ENCODE measurements at places on chromosomes 7 and 10.
A peak's percentile ranks its signal among the peaks of the same experiment; 100 is the strongest.

DNA sequence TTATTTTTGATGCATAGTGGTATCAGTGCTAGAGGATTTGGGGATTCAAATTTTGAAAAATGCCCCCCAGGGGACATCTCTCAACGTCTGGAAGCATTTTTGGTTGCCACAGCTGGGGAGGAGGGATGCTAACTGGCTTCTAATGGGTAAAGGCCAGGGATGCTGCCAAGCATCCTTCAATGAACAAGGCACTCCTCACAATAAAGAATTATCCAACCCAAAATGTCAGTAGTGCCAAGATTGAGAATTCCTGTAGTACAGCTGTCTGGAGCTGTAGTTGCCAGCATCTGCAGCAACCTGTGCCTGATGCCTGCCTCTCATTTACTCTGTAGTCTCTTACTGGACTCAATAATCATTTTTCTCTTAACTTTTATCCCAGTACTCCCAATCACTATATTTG is 53.5 kb downstream of the SEPTIN7 start:
- no peak for DNase-seq

DNA sequence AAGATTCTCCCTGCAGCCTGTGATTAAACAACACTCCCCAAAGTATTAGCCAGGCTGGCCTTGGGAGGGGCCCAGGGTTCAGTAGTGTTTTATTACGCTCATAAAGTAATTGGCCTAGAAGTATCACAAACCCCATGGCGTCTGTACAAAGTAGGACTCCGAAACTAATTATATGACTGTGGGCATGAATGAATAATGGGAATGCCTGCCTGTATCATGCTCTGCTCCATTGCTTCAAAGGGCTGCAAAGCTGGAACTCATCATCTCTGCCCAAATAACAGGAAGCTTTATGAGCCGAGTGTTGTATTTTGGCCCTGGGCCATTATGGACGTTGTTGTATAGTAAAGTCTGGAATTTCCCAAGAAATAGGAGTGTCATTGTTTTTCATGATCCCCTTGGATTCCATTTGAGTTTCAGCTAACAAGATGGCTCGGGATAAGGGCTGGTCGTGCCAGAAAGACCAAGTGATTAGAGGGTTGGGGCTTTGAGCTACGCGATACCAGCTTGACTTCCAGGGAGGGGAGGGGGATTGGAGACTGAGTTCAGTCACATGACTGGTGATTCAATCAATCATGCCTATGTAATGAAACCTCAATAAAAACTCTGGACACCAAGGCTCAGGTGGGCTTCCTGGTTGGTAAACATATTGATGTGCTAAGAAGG is 65.3 kb upstream of the NPTX2 start:
- no peak for DNase-seq

DNA sequence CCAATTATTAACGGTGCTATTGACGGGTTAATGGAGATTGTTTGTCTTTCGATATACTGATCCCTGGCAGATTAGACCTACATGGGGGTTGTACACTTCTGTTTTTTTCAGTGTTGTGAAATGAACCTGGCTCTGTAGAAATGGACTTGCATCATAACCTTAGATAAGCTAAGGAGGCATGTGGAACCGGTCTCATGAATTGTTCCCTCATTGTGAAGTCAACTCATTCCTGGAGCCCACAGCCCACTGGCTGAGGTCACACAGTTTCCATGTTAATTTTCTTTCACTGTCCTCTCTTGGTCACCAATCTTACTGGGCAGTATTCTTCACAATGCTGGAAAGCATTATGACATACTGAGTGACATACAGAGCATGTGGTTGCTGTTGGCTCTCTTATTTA is 202.8 kb downstream of the BMPER start:
- DNase-seq: no peak

GRCh38 chr7:142859829-142860228 is 5.0 kb downstream of the EPHB6 start:
- no peak for DNase-seq

- DNase-seq: no peak
Measured at GRCh38 chr7:4279216-4279615, 402.9 kb upstream of the FOXK1 start.

DNA sequence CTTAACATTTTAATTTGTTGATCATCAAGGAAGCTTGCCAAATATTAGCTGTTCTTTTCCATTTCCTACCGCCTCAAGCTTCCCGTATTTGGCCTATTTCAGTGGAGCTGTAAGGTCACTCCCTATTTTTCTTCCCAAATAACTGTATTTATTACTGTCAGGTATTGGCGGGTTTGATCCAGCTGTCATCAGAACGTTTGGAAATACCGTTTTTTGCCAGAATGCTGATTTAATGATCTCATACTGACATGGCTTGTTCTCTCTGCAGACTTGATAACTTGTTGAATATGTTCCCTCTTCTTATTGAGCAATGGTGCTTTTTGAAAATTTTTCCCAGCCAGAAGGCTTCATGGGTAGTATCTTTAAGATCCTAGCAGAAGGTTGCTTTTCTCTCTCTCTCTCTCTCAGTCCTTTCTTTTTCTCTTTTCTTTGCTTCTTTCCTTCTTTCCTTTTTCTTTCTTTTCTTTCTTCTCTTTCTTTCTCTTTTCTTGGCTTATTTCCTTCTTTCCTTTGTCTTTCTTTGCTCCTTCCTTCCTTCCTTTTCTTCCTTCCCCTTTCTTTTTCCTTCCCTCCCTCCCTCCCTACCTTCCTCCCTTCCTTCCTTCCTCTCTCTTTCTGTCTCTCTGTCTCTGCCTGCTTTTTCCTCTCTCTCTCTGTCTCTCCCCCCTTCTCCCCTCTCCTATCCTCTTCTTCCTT is 42.1 kb downstream of the CUX1 start:
- no peak for DNase-seq

DNA sequence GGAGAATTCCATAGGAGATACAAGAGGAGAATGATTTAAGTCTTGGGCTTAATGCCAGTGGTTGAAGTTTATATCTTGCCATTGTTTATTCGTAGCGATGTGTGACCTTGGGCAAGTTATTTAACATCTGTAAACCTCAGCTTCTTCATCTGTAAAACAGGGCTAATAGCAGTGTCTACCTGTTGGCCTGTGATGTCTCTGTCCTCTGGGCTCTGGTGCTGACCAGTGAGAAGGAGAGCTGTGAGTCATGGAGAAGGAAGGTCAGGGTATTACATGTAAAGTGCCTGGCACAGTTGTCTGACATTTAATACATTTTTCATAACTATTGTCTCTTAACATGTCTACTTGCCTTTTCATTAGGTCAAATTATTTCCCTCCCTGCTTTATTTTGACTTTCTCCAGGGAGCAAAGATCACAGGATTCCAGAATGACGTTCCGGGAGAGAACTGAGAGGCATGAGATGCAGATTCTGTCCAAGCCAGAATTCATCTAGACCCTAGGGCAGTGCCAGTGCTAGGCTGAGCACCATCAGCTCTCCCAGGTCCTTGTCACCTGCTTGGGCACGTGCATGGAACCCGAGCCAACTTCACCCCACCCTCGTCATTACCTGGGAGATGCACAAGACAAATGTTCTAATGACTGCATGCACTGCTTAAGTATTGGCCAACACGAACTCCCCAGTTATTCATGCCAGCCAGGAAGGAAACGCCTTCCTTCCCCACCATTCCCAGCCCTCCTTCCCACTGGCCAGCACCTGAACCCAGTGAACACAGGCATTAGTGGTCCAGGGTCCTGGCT is 187.9 kb downstream of the DPY19L1 start:
- no peak for DNase-seq

GRCh38 chr10:61097026-61097425 is 153.0 kb upstream of the RHOBTB1 start:
- no peak for DNase-seq

GRCh38 chr7:139667377-139667776 is 110.4 kb downstream of the HIPK2 start:
- no peak for DNase-seq

DNA sequence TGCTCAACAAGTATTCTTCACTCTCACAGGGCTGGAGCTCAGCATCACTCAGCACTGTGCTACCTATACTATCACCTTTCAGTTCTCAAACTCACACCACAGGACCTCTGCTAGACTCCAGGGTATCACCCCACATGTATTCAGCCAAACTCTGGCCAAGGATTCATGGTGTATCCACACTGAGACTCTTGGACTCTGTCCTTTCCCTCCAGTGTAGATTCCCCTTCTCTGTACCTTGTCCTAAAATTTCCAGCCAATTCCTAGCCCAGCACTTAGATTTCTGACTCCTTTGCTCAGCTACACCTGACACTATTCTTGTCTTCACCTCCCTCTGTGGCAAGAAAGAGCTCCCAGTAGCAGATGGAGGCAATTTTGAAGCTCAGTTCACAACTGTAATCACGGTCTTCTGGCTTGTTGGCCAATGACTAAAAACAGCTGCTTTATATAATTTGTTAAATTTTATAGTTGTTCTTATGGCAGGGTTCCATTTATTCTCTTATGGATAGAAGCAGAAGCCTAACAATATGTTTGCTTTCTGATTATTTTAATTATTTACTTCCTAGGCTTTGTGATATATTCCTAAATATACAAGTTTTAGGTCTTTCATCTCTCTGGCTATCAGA is 258.8 kb downstream of the THSD7A start:
- DNase-seq: no peak

- no peak for DNase-seq
Measured at GRCh38 chr10:78203915-78204818, 170.5 kb downstream of the RPS24 start.

GRCh38 chr10:82949816-82950575 is 1075.0 kb downstream of the NRG3 start:
- DNase-seq: no peak

DNA sequence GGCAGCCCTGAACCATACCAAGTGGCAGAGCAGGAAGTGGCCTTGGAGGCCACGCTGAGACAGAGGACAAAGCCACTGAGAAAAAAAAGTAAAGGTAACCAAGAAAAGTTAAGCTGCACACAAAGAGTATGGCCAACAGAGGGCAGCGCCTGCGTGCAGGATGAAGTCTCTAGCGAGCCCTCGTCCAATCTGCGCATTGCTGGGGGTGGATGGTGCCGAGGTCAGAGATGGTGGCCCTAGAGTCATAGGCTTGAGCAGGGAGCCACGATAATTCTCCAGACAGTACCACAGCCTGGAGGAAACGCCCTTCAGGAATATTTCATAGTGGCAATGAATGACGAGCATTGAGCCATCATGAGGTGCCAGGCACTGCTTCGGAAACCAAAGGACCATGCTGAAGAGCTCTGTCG is 9.7 kb downstream of the ATP6V0E2 start:
- no peak for DNase-seq

- DNase-seq: no peak
Measured at GRCh38 chr10:124657806-124658205, 86.4 kb downstream of the FAM53B start.

- DNase-seq: no peak
Measured at GRCh38 chr10:22669163-22669711, 45.1 kb downstream of the PIP4K2A start.

GRCh38 chr7:100221231-100221718 is 1.5 kb downstream of the PVRIG start:
- DNase-seq: peak; percentile 75

DNA sequence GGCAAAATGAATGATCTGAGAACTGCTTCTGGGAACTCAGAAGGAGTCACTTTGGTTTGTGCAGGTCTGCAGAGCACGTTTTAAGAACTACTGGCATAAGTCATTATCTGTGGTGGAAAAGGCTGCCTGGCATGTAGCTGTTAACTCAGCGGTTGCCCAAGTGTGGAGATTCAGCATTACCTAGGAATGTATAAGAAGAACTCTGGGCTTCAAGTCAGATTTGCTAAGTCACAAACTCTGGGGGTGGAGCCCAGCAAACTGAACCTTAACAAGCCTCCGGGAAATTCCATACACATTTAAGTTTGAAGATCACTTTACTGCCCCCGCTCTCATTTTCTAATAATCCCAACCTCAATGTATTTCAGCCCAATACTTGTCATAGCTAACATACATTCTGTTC is 31.1 kb downstream of the PLXDC2 start:
- no peak for DNase-seq

- DNase-seq: no peak
Measured at GRCh38 chr10:46298477-46299285, 11.9 kb downstream of the ANTXRL start.

DNA sequence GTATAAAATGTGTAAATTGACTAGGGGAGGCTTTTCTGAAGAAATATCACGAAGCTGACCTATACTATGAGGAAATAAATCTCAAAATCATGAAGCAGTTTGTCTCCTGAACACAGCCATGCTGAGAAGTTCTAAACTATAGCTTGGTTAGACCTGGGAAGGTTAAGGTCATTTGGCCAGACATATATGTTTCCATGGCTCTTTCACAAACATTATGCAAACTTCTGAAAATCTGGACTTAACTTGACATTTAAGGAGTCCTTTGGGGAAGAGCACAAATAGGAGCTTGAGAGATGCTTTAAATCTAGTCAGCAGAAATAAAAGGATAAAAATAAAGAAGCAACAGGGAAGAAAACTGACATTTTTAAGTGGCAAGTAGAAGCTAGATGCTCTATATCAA is 115.9 kb upstream of the MEOX2 start:
- no peak for DNase-seq

- no peak for DNase-seq
Measured at GRCh38 chr10:113958631-113959382, 84.9 kb upstream of the ADRB1 start.

GRCh38 chr7:49580761-49581160 is 192.7 kb upstream of the VWC2 start:
- DNase-seq: no peak

DNA sequence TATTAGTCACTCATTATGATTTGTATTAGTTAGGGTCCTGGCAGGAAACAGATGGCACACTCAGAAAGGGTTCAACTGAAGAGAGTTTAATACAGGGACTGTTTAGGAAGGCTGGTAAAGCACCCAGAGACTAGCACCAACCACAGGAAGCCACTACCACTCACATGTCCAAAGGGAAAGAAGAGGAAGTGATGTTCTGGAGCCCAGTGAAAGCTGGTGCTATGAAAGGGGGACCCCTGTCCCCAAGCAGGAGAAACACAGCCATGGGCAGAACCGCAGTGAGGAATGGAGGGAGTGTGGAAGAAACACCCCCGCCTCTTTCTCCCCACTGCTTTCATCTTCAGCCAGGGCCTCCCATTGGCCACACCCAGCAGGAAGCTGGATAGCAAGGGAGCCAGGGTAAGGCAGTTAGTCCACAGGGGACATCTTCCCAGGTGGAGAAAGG is 3.2 kb upstream of the VSIR start:
- no peak for DNase-seq

DNA sequence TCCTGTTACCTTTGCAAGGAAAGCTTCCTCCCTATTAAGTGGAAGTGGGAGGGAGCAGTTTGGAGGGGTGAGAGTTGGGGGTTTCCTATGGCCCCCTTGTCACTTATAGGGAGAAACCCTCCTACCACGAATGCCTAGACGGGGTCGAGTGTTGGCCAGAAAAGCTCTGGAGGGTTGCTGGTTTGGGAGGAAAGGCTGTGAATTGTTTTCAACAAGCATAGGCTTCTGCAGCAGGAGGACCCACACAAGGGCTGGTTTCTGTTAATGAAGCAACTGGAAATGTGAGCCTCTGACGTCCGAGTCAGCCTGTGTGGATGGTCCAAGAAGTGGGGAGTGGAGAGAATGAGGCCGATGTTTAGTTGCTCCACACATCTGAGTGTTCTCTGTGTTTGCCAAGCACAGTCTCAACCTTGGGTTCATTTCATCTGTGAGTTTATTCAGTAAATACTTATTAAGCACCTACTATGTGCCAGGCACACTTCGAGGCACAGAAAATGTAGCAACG is 37.3 kb upstream of the LEP start:
- DNase-seq: no peak

- no peak for DNase-seq
Measured at GRCh38 chr7:135342887-135343286, 109.2 kb downstream of the STRA8 start.

- DNase-seq: no peak
Measured at GRCh38 chr10:24915304-24915703, 37.1 kb downstream of the PRTFDC1 start.

Data from activated T-cell treated with anti-CD3 and anti-CD28 coated beads for 48 hours (primary cell).